ENCODE measurements at places on chromosomes 6 and 20.
A peak's percentile ranks its signal among the peaks of the same experiment; 100 is the strongest.

DNA sequence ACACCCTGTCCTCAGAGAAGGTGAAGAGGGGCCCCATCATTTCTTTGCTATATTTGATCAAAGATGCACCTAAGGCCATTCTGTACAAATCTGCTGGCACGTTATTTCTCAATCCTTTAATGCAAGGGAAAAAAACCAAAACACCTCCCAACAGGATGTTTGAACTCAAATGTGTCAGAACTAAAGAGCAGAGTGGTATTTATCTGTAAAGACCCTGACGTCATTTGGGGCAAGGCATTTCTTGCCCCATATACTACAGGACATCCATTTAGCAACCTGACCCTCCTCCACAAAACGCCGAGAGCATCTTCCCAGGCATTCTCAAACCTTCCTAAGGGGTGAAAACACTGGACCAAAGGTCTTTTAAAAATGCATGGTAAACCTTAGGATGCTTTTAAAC, 50.8 kb downstream of the ZMYND8 start:
- peak; percentile 79 for DNase-seq

DNA sequence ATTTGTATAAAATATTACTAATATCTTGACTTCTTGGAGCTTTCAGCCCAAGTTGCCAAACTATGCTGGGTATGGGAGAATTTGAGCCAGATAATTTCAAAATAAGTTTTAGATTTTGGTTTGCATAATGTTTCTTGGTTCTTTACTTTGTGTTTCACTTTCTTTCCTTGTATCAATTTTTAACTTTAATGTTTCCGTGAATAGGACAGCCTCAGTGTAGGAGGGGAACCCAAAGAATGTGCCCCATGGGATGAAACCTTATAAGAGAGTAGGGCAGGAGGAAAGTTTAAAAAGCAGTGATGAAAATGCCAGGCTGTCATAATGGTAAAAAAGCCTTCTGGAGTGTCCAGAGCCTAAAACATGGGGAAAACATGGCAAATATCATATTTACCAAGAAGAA, 252.4 kb upstream of the IRAK1BP1 start:
- no peak for DNase-seq

GRCh38 chr6:132865364-132865763, 51.0 kb downstream of the RPS12 start:
- DNase-seq, result no peak

DNA sequence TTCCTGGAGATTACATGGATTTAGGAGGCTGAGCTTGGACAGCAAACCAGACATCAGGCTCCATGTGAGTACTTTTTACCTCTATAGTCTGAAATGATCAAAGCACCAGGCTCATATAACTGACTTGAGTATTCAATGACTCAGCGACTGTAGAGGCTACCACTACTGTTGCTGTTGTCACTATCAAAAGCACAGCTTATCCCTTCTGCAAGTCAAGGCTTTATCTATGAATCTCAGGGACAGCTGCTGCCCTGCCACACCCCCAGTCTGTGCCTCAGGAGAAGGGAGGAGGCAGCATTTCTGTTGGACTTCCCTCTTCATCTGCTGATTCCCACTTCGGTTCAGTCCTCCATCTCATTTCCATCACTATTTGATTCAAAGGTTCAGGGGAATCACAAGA, 80.5 kb upstream of the CNR1 start:
- DNase-seq, result no peak

- no peak for DNase-seq
Observed at GRCh38 chr6:43992783-43993644, 134.2 kb downstream of the MRPL14 start.

DNA sequence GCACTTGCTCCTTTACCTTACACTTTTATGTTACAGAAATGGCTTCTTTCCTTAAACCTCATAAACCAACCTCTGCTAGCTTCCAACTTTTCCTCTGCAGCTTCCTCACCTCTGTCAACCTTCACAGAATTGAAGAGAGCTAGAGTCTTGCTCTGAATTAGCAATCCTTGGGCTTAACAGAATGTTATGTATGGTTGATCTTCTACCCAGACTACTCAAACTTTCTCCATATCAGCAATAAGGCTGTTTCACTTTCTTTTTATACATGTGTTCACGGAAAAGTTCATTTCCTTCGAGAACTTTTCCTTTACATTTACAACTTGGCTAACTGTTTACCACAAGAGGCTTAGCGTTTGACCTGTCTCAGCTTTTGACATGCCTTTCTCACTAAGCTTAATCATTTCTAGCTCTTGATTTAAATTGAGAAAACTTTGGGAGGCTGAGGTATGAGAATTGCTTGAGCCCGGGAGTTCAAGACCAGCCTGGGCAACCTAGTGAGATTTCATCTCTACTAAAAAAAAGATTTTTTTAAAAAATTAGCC, 207.3 kb downstream of the BMP7 start:
- no peak for DNase-seq

DNA sequence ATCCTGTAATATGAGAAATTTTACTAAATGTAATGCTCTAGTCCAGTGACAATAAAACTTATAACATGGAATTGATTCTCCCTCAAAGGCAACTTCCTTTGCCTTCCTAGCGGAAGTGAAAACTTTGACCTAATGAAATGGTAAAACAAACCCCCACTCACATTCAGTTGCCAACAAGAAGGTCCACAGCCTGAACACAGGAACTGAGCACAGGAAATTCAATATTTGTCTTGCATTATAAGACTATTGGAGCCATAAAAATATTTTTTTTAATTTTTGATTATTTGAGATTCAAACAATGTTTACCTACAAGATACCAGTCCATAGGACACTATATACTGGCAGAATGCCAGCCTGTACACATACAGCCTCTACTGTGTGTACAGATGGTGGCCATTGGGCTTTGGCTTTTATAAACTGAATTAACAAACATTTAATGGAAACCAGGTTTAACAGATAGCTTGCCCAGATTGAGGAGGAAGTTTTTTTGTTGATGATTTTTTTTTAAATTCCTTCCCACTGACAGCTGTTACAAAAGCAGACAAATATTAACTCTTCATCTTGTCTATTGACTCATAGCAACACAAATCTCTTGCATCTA, 481.5 kb upstream of the JAG1 start:
- DNase-seq, result no peak

DNA sequence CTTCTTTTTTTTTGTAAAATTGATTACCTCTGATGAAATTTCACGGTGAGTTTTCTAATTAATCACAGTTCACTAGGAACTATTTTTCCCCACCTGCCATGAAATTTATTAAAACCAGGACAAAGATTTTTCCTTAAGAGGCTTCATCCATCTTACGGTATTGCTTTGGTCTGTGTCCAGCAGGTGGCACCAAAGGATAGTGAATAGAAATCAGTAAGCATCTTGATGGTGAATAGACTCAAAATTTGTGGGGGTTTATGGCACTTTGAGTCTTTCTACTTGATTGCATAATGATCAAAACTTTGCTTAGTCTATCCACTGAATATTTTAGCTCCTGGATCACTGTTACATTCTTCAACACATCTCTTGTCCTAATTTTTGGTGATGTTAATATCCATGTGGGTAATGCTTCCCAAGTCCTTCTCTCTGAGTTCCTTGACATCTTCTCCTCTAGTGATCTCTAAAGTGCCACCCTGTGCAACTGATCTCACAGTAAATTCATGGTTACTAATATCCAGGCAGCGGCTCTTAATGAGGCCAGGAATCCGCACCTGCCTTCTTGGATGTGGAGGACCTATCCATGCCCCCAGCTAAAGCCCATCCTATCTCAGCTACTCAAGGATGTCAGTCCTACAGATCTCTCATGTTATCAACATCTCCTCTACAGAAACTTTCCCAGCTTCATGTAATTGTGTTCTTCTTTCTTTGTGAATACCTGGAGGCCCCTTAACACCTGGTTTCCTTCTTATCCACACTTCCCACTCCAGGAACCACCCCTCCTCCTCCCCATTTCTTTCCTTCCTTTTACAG, 54.5 kb downstream of the STMND1 start:
- DNase-seq, result peak; percentile 90

GRCh38 chr20:6994452-6994851, 227.0 kb downstream of the BMP2 start:
- no peak for DNase-seq

- no peak for DNase-seq
Observed at GRCh38 chr6:114195027-114195365, 147.8 kb downstream of the HS3ST5 start.

DNA sequence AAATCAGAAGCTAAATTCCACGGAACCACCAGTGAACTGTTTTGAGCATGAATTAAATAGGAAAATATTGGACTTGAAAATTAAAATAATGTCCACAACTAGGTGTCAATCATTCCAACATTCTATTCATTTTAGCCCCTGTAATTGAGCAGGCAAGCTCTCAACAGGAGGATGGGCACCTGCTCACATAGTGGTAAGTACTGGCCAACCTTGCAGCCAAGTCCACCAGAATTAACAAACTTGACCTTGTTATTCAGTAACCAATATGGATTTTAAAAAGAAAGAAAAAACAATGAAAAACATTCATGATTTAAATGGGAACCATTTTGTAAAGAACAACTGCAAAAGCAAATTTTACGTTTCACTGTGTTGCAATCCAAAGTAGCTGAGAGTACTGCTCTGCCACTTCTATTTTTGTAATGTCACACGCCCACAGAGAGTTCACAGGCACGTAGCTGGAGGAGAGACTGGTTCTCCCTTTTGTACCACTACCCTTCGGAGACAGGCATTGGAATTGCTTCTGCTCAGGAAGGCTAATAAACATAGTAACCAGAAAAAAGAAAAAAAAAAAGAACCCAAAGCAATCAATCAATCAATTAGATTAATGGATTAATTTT, 75.2 kb upstream of the F13A1 start:
- DNase-seq, result no peak

GRCh38 chr6:38427492-38428210, 212.1 kb downstream of the BTBD9 start:
- no peak for DNase-seq

DNA sequence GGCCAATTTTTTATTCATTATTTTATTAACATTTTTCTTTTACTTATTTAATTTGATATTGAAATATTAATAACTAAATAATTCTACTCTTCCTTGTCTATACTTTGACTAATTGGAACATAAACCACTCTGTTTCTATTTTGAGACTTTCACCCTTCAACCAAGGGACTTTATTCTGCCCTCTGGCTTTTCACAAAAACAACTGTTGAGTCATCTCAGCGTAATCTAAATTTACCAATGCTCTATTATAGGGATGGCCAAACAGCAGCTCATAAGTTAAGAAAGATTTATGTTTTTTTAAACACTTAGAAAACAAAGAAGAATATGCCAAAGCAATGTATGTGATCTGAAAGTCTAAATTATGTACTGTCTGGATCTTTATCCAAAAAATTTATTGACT, 46.7 kb downstream of the DOP1A start:
- peak; percentile 38 for DNase-seq

GRCh38 chr20:38630727-38631126, 29.1 kb downstream of the ARHGAP40 start:
- no peak for DNase-seq

DNA sequence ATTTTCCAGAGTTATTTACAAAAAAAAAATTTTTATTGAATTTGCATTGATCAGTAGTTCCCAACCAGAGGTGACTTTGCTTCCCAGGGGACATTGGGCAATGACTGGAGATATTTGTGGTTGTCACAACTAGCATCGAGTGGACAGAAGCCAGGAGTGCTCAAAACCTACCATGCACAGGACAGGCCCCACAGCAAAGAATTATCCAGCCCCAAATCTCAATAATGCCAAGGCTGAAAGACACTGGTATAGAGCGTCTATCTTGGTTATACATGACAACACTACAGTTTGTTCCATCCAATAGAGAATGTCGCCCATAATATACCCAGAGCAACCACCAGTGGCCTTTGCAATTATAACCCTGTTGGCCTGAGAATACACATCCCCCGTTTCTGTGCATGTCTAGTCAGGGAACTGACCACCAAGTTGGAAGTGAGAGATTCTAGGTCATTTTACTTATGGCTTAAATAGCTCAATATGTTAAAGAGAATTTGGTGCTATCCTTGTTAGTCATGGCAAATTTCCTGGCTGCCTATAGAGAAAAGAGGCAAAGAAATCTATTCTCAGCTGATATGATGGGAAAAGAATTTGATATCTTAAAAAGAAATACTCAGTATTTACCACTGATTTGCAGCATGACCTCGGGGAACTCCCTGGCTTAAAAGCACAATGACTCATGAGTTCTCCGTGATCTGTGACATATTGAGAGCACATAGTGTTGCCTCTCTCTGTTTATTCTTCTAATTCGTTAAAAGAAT, 76.0 kb upstream of the ADTRP start:
- peak; percentile 43 for DNase-seq

GRCh38 chr6:116507324-116507723, 4.1 kb upstream of the CALHM5 start:
- DNase-seq, result peak; percentile 24

DNA sequence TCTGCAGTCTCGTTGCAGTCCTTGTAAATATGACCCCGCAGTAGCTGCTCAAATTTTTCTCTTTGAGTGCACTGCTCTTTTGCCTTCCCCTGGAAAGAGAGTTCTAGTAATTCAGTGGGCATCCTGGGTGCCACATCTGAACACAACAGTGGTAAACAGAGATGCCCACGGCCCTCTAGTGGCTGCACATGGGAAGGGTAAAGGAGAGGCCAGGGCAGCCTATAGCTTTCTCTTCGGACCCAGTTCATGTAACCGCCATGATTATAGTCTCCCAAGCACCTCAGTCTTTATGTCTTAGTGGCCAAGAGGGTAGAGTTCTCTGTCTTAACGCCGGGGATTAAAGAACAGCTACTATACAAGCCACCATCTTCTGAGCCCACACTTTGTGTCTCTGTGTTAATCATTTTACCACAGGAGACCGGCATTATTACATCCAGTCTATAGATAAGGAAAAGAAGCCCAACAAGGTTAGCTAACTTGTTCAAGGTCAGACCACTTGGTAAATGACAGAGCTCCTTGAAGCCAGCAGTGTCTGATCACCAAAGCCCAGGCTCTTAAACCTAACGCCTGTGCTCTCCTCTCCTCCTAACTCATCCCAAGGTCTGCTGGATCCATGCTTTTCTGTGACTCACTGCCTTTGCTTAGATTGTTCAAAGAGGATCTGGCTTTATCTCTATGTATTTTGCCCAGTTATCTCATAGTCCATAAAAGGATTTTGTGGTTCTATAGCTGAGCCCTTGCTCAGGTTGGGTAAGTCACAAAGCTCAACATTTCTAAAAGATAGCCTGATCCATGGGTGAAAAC, 81.8 kb downstream of the ISM1 start:
- DNase-seq, result peak; percentile 32

DNA sequence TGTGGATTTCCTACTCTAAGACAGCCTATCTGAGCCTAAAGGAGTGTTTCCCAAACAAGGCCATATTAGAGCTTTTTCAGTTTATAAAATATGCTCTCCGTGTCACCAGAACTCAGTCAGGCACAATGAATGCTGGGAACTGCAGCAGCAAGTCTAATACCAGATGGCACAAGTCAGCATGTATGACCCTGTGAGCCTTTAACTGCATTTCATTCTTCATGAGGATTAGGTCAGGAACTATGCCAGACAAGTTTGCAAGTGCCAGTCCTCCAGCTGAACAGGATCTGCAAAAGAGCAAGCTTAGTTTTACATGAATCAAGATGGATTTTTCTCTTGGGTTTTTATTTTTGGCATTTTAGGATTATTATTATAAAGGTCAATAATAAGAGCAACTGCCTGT, 66.7 kb upstream of the SAMD5 start:
- DNase-seq, result no peak

All from cardiac fibroblast (primary cell).